ENCODE measurements at places on chromosomes 7 and 10.

DNA sequence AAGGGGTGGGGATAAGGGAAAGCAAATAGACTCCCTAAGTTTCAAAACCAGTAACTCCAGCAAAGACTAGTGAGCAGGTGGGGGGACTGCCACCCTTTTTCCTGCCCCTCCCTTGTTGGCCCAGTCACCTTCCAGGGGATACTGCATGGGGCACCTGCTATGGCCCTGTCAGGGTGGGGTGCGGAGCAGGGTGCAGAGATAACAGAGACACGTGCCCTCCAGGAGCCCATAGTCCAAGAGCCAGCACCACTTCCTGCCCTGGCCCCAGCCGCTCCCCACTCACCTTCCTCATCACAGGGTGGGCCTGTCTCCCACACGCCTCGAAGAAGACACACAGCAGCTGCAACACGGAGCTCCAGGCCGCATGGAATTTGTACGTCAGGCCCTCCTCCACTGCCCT, 20.6 kb downstream of the RRP12 start:
- DNase-seq, result no peak

- DNase-seq, result no peak
Observed at GRCh38 chr7:29878081-29878688, 71.9 kb downstream of the WIPF3 start.

- no peak for DNase-seq
Observed at GRCh38 chr7:20307901-20308300, 22.8 kb upstream of the ITGB8 start.

DNA sequence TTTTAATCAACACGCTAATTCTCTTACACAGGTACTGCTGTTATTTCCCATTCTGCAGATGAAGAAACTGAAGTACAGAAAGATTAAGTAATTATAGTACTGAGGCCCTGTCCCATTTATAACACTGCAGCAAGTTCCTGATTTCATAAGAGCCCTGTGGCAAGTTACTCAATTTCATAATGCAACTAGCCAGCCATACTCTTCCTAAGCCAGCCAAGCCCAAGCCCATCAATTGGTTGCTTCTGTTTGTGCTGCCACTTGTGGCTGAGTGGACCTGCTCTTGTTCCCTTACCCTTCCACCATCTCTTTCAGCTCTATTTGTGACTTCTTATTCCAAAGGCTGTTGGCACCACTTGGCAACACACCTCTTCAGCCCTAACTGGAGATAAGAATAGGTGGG, 19.7 kb upstream of the PRPF18 start:
- DNase-seq, result no peak

DNA sequence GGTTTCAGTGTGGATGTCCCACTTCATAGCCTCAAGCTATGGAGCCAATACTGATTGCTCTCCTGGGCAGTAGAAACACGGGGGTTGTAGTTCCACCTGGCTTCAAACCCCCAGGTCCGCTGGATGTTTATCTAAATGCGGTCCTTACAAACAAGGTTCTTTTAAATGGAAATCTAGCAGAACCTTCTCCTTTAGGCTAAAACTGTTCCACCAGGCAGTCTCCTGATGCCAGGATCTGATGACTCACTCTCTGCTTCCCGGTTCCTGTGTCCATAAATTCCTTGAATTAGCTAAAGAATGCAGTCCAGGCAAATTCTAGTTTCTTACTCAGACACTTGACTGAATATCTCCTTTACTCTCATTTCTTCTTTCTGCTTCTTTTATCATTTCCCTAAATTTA, 108.4 kb upstream of the FAM3C start:
- no peak for DNase-seq

DNA sequence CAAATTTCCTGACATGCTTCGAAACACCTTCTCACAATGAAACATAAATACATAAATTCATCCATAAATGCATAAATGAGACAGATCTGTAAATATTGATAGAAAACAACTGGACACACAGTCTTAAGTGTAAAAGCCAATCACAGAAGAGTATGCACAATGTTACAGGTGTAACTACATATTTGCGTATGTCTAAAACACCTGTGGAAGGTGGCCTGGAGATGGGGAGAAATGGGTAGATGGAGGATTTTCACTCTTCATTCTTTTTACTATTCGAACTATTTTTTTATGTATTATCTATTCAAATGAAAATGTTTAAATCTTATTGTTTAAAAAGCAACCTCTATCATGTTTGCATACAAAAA, 860 bp downstream of the IQUB start:
- DNase-seq, result no peak

DNA sequence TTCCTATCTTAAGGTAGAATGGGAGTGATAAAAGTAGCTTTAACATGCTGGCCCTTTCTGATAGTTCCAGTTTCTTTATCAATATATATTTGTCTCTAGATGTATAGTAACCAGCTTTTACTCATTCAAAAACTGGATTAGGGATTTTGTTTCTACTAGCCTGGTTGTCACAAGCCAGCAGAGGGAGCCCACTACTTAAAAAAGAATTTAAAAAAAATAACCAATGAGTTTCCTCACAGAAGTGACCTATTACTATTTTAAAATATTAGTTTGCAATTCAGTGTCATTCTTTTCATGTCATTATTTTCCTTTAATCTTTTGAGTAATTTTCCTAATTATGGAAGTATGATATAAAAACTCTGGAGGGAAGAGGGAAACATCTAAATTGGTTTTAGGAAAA, 142.1 kb downstream of the PHTF2 start:
- no peak for DNase-seq

DNA sequence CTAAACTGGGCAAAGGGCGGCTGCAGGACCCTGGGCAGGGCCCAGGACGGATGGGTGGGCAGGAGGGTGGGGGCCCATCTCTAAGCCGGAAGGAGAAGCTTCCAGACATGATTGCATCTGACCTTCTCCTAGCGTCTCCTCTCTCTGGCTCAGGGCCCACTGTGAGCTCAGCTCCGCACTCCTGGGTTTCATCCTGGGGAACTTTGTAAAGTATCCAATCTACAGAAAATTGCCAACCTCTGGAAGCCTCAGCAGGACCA, 8.8 kb upstream of the RET start:
- no peak for DNase-seq

- DNase-seq, result no peak
Observed at GRCh38 chr7:31443457-31443856, 70.4 kb upstream of the ITPRID1 start.

- DNase-seq, result no peak
Observed at GRCh38 chr10:62638062-62638477, 166.4 kb upstream of the ADO start.
